ENCODE measurements at places on chromosomes 6 and 20. TPM values are rescaled to one million over a fixed set of nuclear protein-coding genes. Genes with fewer than 3 reads are reported as not detected.
A peak's percentile ranks its signal among the peaks of the same experiment; 100 is the strongest.

DNA sequence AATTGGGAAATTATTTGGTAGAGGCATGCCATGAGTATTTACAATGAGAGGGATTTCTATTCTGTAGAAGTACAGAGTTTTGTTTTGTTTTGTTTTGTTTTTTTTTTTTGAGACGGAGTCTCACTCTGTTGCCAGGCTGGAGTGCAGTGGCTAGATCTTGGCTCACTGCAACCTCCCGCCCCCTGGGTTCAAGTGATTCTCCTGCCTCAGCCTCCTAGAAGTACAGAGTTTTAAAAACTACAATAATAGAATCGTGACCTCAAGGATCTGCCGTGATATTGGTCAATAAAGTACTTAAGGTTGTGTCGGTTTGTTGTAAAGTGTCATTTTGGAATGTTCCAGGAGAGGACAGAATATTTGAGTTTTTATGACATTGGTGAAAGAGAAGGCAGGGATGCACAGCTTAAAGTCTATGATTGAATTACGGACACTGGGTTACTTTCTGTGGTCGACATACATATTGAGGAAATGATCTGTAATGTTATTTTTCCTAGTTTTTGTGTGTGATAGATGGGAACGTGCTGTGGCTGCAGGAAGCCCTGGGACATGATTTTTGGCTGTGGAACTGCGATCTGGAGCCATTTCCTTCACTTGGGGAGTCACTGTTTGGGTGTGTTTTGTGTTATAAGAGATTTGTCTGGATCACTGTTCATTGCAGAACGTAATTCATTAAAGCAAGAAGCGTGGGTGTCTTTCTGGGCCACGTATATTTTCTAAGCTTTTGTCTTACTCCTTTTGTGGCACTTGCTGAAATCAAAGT lies 59.6 kb downstream of the TIAM2 start:
- no peaks in the 10 kb centered on the region for H3K4me1 ChIP-seq
- H3K27ac ChIP-seq, result no peak overlapping the region
- peak overlapping the region; percentile 28 for H3K4me3 ChIP-seq
- H3K36me3 ChIP-seq, result no peaks in the 10 kb centered on the region
- H3K27me3 ChIP-seq, result no peaks in the 10 kb centered on the region

Gene REM1
- total RNA-seq, result 31.0 TPM

Gene CD40
- total RNA-seq, result 34.7 TPM

Gene DDX43
- not detected for total RNA-seq

GRCh38 chr6:38020593-38020992 lies 201.1 kb downstream of the ZFAND3 start:
- no peak overlapping the region for H3K4me3 ChIP-seq
- H3K27me3 ChIP-seq, result no peaks in the 10 kb centered on the region
- H3K4me1 ChIP-seq, result no peaks in the 10 kb centered on the region
- no peaks in the 10 kb centered on the region for H3K36me3 ChIP-seq
- DNase-seq, result no peak
- no peak overlapping the region for H3K27ac ChIP-seq

- H3K4me3 ChIP-seq, result no peak overlapping the region
- no peaks in the 10 kb centered on the region for H3K4me1 ChIP-seq
- no peak overlapping the region for H3K27ac ChIP-seq
- H3K36me3 ChIP-seq, result no peaks in the 10 kb centered on the region
These were observed 1.3 kb upstream of the VNN1 start for GRCh38 chr6:132715204-132715603.

Gene ELOVL2
- 0.11 TPM for total RNA-seq

DNA sequence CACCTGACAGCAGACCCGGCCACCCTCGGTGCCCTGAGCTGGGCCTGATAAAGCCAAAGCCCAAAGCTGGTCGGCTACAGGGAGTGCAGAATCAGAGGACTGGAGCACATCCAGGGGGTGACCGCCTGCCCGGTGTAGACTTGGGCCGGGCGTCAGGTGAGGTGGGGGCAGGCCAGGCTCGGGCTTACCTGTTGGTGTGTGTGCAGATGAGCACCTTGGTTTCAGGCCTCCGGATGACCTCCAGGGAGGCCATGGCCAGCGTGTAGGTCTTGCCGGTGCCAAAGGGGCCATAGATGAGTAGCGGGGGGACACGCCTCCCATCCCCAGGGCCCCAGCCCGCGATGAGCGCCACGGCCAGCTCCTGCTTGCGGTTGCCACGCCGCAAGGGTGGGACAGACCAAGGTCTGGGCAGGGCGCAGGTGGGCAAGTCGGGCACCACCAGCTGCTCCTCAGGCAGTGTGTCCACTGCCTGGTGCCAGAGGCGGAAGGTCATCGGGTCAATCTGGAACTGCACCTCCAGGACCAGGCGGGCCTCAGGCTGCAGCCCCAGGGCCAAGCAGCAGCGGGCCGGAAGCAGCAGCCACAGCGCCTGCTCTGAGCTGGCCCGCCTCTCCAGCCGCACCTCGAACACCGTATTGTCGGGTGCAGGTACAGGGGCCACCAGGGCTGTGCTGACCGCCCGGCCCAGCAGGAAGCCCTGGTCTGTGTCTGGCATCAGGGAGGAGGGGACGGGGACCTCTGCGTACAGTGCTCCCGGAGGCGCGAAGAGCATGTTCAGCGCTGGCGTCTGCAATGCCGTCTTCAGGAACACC lies 5.7 kb downstream of the HELZ2 start:
- H3K27me3 ChIP-seq, result no peaks in the 10 kb centered on the region
- H3K27ac ChIP-seq, result no peak overlapping the region
- DNase-seq, result no peak
- peaks cover 18% of the 10 kb centered on the region for H3K36me3 ChIP-seq
- no peak overlapping the region for H3K4me3 ChIP-seq
- peaks cover 2% of the 10 kb centered on the region for H3K4me1 ChIP-seq

DNA sequence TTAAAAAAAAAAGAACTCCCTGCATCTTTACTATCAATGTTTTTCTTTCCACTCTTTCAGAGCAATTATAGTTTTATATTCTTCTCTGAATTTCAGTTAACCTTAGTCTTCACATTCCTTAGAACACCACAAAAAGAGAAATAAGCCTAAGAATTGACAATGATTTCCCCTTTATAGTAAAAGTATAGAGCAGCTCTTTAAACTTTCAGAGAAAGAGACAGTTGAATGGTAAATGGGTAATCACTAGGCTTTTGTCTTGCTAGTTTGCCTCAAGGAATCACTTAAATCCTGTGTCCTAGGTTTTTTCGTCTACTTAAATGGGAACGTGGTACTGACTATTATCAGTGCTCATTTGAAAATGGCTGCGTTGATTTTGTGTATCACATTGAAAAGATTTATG lies 31.8 kb downstream of the SLX4IP start:
- DNase-seq, result no peak
- no peaks in the 10 kb centered on the region for H3K36me3 ChIP-seq
- peak overlapping the region; percentile 53 for H3K4me3 ChIP-seq
- peak overlapping the region; percentile 62 for H3K27ac ChIP-seq
- H3K4me1 ChIP-seq, result peaks cover 37% of the 10 kb centered on the region

Gene SLC17A3
- total RNA-seq, result not detected

Gene LPA
- total RNA-seq, result not detected

DNA sequence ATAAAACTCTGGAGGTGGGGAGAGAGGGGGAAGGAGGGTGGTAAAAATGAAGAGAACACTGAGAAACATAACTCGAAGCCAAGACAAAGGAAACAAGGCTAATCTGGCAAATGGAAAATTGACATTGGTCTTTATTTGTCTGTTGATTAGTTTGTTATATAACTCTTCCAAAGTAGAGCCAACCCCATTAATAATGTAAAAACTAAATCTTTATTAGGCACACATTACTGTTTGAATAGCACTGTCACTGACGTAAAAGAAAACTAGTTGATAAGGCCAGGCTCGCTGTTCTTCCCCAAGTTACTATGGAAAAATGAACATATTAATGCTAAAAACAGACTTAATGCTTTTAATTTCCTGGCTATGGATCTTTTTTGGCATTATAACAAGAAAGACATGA lies 110.0 kb downstream of the MAP3K5 start:
- no peak for DNase-seq
- peak overlapping the region; percentile 30 for H3K27ac ChIP-seq
- no peak overlapping the region for H3K4me3 ChIP-seq

Gene C6orf141
- not detected for total RNA-seq

Gene METTL24
- 2.0 TPM for total RNA-seq

DNA sequence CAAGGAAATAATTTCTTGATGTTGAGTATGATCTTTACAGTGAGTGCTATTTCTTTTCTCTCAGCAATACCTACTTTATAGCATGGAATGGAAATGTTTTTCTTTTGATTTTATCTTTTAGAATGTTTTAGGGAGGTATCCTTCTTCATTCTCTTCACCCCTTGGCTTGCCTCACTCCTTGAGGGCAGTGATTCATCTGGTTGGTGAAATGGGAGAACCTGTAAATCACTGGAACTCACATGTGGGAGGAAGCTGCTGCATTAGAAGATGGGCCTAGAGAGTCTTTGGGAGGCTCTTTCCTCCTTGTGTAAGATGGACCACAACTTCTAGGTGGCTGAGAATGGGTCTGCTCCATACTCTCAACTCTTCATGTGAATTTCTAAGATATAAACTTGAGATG lies 244.8 kb upstream of the SYNCRIP start:
- H3K36me3 ChIP-seq, result no peaks in the 10 kb centered on the region
- no peaks in the 10 kb centered on the region for H3K27me3 ChIP-seq
- H3K27ac ChIP-seq, result no peak overlapping the region
- no peak for DNase-seq
- H3K4me3 ChIP-seq, result no peak overlapping the region

Gene SLC16A10
- 7.8 TPM for total RNA-seq

- no peak overlapping the region for H3K4me3 ChIP-seq
- H3K27me3 ChIP-seq, result no peaks in the 10 kb centered on the region
- H3K27ac ChIP-seq, result no peak overlapping the region
- H3K4me1 ChIP-seq, result no peaks in the 10 kb centered on the region
These were observed 100.1 kb upstream of the RGS17 start for GRCh38 chr6:153231048-153231646.

- H3K27me3 ChIP-seq, result no peaks in the 10 kb centered on the region
- no peak overlapping the region for H3K27ac ChIP-seq
- peak; percentile 72 for DNase-seq
These were observed 51.9 kb upstream of the SLC22A16 start for GRCh38 chr6:110528101-110528929.

Gene CCNC
- 29.9 TPM for total RNA-seq

GRCh38 chr20:6637160-6637579 lies 130.3 kb upstream of the BMP2 start:
- DNase-seq, result no peak
- H3K36me3 ChIP-seq, result no peaks in the 10 kb centered on the region
- no peak overlapping the region for H3K4me3 ChIP-seq
- H3K27ac ChIP-seq, result no peak overlapping the region
- no peaks in the 10 kb centered on the region for H3K4me1 ChIP-seq

DNA sequence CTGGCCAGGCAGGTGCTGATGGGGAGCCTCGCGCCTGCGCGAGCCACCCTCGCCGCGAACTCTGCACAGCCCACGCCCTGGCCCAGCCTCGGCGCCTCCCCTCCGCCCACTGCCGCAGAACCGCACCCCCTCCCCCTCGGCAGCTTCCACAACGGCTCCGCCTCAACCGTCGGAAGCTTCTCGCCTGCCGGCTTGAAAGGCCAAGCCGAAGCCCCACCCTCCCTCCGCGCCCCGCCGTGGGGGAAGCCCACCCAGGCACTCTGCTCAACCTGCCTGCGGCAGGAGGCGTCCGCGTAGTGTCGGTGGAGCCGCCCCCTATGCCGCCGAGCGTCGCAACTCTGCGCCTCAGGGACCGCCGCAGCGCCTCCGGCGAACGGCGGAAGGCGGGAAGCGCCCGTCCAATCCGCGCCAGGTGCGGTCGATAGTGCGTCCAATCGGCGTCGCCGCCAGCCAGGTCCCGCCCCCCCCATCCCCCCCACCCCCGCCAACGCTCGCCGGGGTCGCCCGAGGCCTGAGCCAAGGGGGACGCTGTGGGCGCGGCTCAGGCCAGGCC lies at the start of gene SYCP2:
Gene SYCP2 (minus strand): TSS at position 342 of the 553 bp plus-strand sequence. CDS start 11,224 bp downstream, outside the sequence.
- H3K36me3 ChIP-seq, result no peaks in the 10 kb centered on the region
- no peaks in the 10 kb centered on the region for H3K27me3 ChIP-seq
- H3K27ac ChIP-seq, result peak within 1 kb of the TSS; percentile 64
- H3K4me1 ChIP-seq, result peaks cover 9% of the 10 kb centered on the region
- H3K4me3 ChIP-seq, result peak within 1 kb of the TSS; percentile 63
- DNase-seq, result no peak

Gene LY86
- not detected for total RNA-seq

Gene NOTCH4
- 198 TPM for total RNA-seq

Gene IMPG1
- total RNA-seq, result not detected

- peak overlapping the region; percentile 90 for H3K27ac ChIP-seq
- DNase-seq, result no peak
- no peaks in the 10 kb centered on the region for H3K4me1 ChIP-seq
- H3K36me3 ChIP-seq, result peaks cover 13% of the 10 kb centered on the region
- peak overlapping the region; percentile 87 for H3K4me3 ChIP-seq
- no peaks in the 10 kb centered on the region for H3K27me3 ChIP-seq
These were observed 797 bp upstream of the ZNF133 start for GRCh38 chr20:18287546-18287914.

Gene SLC17A1
- not detected for total RNA-seq

GRCh38 chr20:19008497-19008896 lies 194.9 kb downstream of the SCP2D1 start:
- H3K36me3 ChIP-seq, result no peaks in the 10 kb centered on the region
- no peak overlapping the region for H3K27ac ChIP-seq
- DNase-seq, result no peak
- H3K4me1 ChIP-seq, result no peaks in the 10 kb centered on the region
- H3K4me3 ChIP-seq, result no peak overlapping the region
- no peaks in the 10 kb centered on the region for H3K27me3 ChIP-seq

Gene HDAC2
- 19.1 TPM for total RNA-seq

DNA sequence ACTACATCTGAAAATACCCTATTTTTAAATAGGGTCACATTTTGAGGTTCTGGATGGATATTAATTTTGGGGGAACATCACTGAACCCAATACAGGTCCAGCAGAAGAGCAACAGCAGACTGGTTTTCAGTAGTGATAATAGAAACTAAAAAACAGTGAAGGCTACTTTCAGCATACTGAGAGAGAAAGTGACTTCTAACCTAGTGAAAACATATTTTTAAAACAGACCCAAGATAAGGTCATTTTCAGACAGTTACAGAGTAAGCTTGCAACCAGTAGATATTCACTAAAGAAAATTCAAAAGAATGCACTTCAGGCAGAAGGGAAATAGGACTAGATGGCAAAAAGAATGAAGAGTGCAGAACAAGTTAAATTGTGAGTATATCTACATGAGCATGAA lies 42.0 kb upstream of the TMEM244 start:
- no peaks in the 10 kb centered on the region for H3K4me1 ChIP-seq
- H3K27me3 ChIP-seq, result no peaks in the 10 kb centered on the region
- H3K36me3 ChIP-seq, result no peaks in the 10 kb centered on the region
- no peak overlapping the region for H3K4me3 ChIP-seq

Gene ZNF311
- not detected for total RNA-seq

Gene FARS2
- 17.6 TPM for total RNA-seq

DNA sequence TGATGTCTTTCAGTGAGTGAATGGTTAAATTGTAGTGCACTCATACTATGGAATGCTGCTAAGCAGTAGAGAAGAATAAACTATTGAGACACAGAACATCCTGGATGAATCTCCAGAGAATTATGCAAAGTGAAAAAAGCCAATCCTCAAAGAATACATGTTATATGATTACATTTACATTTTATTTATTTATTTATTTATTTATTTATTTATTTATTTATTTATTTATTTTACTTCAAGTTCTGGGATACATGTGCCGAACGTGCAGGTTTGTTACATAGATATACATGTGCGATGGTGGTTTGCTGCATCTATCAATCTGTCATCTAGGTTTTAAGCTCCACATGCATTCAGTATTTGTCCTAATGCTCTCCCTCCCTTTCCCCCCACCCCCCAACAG lies 175.8 kb upstream of the VGLL2 start:
- H3K36me3 ChIP-seq, result no peaks in the 10 kb centered on the region
- H3K27me3 ChIP-seq, result no peaks in the 10 kb centered on the region
- no peak for DNase-seq
- H3K4me1 ChIP-seq, result no peaks in the 10 kb centered on the region
- no peak overlapping the region for H3K27ac ChIP-seq
- H3K4me3 ChIP-seq, result no peak overlapping the region

Gene HLA-DOA
- total RNA-seq, result 358 TPM

- peak overlapping the region; percentile 100 for H3K27ac ChIP-seq
These were observed 1.7 kb downstream of the JAG1 start for GRCh38 chr20:10671919-10672623.
